ENCODE measurements at places on chromosomes 3 and 15.

- DNase-seq: no peak
Observed at GRCh38 chr3:157453824-157454223, 17.2 kb downstream of the PTX3 start.

GRCh38 chr3:72109327-72110259 is 324.6 kb upstream of the PROK2 start:
- no peak for DNase-seq

- DNase-seq: no peak
Observed at GRCh38 chr3:178823591-178824246, 247.9 kb downstream of the ZMAT3 start.

DNA sequence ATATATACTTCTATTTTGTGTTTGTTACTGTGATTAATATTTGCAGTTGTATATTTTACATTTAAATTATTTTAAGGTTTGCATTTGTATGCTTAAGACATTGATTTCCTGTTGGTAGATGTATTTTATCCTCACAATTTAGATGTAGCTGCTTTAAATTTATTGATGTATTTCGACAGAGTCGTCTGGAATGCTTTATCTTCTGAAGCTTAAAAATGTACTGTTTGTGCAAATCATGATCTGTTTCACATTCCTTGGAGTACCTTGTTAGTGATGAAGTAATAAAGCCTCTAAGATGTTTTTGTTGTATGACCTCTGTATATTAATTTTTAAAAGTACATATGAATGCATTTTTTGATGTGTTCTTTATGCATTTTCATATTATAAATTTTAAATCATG is 1.9 kb downstream of the CHD2 start:
- DNase-seq: no peak

GRCh38 chr3:59771768-59772181 is 722.0 kb upstream of the CFAP20DC start:
- peak; percentile 49 for DNase-seq

DNA sequence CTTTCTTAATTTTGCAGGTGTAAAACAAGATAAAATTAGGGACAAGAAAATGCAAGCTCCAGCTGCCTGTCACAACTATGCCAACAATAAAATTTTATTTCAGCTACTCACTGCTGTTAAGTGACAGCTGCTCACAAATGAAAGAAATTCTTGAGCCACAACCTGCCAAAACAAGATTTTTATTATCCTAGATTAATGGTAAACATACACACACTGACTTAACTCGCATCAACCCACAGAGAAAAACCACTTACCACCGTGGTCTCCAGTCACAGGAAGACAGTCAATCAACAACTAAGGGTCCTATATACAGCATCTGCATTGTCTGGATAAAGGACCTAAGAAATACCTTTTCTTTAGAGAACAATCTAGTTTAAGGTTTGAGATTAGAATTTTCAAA is 31.3 kb downstream of the EFL1 start:
- DNase-seq: no peak

DNA sequence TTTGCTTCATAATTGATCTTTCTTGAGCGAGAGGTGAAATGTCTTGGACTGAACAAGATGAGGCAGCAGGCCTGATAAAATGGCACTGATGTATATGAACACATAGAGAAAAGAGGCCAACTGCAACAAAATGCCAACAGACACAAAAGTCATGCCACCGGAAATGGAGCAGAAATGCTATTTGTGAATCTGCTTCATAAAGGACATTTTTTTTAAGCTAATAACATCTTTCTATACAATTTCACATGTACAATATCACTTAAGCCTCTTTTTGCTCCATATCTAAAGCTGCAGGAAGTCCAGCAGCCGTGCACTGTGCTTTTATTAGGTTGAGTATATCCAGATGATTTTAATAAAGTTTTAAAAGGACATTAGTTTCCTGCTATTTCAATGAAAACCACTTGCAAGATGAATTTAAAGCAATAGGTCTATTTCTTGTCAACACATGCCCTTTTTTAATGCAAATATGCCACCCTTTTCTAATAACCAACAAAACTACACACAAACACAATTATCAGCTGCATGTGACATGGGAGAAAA is 169.2 kb upstream of the ADAMTS9 start:
- no peak for DNase-seq

GRCh38 chr15:68725736-68726135 is 95.0 kb downstream of the ANP32A start:
- DNase-seq: no peak

GRCh38 chr3:152466784-152467183 is 198.1 kb downstream of the MBNL1 start:
- DNase-seq: no peak

DNA sequence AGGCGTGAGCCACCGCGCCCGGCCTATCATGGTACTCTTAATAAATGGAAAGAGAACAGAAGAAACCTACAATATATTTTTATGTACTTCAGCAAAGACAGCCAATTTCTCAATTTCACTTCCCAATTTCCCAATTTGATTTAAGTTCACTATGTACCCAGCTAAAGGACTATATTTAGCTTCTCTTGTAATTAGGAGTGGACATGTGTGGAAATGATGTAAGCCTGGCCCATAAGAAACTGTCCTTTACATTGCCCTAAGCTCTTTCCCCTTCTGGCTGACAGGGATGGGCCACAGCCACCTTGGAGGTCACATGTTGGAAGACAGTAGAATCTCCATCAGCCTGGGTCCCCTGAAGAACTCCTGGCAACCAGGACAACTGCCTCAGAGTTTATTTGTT is 6.2 kb downstream of the TMEM39A start:
- DNase-seq: no peak

- no peak for DNase-seq
Observed at GRCh38 chr3:55244247-55244646, 242.9 kb downstream of the WNT5A start.

GRCh38 chr3:183254487-183255347 is 1.7 kb downstream of the B3GNT5 start:
- no peak for DNase-seq

DNA sequence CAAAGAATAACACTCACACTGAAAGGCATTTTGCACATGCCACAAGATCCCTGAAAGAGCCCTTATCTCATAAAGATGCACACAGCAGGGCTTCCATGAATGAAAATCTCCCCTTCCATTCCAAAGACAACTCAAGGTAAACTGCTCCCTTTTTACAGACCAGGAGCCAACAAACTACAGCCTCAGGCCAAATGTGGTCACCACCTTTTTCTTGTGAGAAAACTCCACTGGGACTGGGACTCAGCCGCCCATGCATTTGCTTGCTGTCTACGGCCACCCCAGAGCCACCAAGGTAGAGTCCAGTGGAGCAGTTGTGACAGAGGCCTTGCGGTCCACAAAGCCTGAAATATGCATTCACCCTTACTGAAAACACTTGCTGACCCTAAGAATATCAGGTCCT is 334.8 kb downstream of the OCA2 start:
- no peak for DNase-seq

DNA sequence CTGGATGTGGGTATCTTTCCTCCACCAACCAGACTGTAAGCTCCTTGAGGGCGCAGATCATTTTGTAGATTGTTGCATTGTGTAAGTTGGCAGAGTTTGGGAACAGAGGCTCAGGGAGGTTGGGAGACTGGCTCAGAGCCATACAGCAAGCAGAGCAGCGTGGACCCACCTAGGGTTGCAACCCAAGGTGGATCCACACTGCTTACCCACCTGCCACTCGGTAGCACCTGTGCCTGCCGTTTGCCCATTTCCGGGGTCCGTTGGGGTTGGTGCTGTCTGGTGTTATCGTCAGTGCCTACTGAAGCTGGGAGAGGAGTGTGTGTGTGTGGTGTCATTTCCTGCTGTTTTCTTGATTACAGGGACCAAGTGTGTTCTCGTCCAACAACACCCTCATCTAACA is 19.0 kb downstream of the SMAD6 start:
- no peak for DNase-seq

GRCh38 chr3:6095006-6095405 is 765.9 kb upstream of the GRM7 start:
- DNase-seq: no peak

DNA sequence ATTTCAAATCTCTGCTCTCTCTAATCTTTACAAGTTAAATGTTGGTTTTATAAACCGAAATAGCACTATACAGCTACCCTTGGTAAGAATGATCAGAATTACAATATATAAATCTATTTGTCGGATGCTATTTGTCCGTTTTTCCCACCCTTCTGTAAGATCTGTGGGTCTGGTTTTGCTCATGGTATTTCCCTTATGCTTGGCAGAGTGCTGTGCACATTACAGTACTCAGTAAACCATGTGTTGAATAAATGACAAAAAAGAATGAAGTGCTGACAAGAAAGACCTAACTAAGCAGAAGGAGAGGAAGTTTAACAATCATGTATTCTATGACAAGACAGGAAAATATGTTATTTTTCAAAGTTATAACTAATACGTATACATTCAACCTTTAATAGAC is 827.2 kb downstream of the ROBO1 start:
- no peak for DNase-seq

DNA sequence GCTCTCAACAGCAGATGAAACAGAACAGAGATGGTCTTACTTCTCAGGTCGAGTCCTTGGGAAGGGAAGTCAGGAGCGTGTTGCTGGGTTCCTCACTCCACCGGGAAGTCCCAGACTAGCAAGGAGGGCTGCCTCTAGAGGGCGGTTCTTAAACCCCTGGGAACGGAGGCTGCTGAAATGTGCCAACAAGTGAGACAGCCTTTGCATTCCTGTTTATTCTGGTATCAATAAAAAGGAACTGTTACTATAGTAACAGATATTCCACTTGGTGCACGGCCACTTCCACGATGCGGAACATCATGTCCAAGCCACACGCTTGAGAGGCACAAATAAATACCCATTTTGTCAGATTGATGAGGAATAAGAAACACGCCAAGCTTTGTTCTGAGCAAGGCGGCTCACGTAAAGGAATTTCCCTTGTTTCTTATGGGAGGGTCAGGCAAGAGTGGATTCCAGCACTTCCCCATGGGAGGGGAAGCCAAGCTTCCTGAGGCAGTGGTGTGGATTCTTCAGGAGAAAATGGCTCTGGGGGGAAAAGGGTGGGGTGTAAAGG is at the start of gene FAM107A:
FAM107A (minus strand) TSS at position 123 of the 553 bp plus-strand sequence. CDS start 7,531 bp downstream, outside the sequence.
- DNase-seq: no peak

- DNase-seq: no peak
Observed at GRCh38 chr3:27094721-27095120, 274.5 kb downstream of the NEK10 start.

DNA sequence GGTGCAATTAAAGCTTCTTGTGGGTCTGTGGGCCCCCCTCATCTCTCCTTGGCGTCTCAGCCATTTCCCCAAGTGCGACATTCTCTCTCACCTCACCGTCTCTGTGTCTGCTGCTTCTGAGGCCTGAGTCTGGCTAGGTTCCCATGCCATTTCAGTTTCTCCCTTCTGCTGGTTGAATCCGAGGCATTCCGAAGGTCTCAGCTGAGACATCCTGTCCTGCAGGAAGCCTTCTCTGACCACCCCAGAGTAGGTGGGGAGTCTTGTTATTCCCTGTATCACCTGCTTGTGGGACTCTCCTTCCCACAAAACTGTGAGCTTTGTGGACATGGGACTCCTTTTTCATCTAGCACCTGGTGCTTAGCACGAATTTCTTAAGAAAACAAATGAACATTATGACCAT is 78.3 kb downstream of the ASB7 start:
- DNase-seq: no peak
